Tibial nerve (tissue), 4 donors: ENCODE measurements at places on chromosomes 5 and 9. TPM values are rescaled to one million over a fixed set of nuclear protein-coding genes. Genes with fewer than 3 reads are reported as not detected.

DNA sequence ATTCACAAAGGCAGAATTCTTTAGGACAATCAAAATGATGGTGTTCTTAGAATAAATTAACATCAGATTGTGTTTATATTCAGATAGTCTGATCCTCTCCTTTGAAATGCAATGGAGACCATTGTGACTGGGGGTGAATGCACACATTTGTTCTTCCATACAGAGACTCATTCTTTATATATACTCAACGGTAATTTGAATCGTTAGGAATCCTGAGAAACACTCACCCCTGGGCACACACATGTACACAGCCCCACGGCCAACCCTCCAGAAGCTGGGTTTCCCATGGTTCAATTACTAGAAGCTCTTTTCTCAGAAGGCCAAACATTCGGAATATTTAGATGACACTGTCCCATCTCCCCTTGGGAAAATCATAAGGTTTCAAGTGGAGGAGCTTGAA is 57.5 kb upstream of the EPB41L4B start:
- DNase-seq: no peak

DNA sequence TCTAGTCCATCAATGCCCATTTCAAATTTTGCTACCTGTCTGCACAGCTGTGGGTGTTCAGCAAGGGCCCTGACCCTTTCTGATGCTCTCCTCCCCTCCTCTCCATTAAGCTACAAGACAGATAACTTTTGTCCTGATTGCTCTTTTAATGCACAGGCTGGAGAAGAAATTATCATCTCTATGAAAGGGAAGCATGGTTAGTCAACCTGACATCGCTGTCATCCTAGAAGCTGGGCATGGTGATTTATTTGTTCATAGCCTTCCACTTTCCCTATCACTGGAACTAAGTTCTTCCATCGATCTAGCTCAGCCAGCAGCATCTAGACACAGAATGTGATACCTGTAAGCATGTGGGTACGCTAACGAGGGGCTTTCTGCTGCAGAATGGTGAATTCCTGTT is 50.1 kb downstream of the SLIT3 start:
- no peak for DNase-seq

DNA sequence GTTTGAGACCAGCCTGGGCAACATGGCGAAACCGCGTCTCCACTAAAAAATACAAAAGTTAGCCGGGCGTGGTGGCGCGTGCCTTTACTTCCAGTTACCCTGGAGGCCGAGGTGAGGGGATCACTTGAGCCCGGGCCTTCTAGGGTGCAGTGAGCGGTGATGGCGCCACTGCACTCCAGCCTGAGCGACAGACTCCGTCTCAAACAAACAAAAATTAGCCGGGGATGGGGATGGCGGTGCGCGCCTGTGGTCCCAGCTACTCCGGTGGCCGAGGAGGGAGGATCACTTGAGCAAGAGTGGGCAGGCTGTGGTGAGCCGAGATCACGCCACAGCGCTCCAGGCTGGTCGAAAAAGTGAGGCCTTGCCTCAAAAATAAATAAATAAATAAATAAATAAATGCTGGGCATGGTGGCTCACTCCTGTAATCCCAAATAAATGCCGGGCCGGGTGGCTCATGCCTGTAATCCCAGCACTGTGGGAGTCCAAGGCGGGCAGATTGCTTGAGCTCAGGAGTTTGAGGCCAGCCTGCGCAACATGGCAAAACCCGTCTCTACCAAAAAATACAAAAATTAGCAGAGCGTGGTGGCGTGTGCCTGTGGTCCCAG is 16.0 kb upstream of the NSD1 start:
- DNase-seq: no peak

Gene SPINK6
- not detected for total RNA-seq

DNA sequence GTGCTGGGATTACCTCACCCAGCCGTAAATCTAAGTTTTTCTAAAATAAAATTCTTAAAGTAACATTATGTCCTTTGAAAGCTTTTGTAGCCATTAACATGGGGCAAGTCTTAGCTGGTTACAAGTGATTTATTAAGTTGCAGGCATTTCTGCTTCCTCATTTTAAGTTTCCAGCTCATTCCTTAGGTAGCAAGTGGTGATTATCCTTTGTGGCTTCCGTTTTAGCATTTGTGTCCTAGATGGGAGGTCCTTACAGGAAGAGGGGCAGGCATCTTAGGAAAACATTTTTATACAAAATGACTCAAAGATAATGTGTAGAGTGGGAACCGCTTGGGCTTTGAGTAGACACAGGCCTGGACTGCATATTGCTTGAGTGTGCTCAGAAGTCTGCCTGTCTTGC is 35.0 kb upstream of the ROPN1L start:
- no peak for DNase-seq

DNA sequence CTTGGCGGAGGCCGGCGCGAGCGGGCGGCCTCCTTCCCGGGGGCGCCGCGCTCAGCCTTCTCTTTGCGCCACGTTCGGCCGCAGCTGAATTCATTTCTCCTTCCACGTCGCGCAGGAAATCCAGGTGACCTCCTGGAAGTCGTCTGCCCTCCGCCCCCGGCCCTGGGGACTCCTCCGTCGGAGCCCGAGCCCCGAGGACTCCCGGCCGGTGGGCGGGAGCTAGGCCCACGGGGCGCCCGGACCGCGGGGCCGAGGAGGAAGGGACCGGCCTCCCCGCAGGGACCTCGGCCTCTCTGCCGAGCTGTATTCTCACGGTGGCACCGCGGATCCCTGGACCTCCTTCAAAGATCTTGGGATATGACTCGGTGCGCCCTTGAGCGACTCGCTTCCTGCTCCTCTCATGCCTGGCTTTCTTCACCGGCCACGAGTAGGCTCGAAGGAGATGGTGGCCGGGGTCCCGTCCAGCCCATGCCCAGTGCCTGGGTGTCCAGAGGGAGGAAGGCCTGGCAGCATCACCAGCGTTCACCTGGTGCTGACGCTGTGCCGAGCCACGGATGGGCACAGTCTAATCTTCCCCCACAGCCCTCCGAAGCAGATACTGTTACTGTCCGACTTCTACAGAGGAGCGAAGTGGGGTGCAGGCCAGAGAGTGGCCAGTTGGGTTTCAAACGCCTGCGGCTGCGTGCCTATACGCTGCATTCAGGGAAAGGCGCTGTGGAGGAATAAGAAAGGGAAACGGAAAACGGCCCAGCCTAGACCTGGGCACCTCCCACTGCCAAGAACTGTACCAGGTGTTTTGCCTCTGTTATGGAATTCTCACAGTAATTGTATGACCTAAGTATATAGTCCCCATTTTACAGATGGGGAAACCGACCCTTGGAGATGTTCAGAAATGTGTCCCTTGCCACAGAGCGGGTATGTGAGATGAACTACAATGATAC is 47.3 kb downstream of the PAX5 start:
- no peak for DNase-seq

Gene HMMR
- 0.66 TPM for total RNA-seq

Gene PCDHA3
- total RNA-seq: 0.84 TPM

Gene FAM219A
- total RNA-seq: 15.6 TPM

Gene ATOSB
- total RNA-seq: 15.5 TPM

- no peak for DNase-seq
These were observed 102.5 kb upstream of the GABRP start for GRCh38 chr5:170681013-170681433.

GRCh38 chr5:157860898-157861890 is 2.2 kb upstream of the CLINT1 start:
- no peak for DNase-seq

- DNase-seq: no peak
These were observed 52.8 kb upstream of the SLC44A1 start for GRCh38 chr9:105191508-105192121.

DNA sequence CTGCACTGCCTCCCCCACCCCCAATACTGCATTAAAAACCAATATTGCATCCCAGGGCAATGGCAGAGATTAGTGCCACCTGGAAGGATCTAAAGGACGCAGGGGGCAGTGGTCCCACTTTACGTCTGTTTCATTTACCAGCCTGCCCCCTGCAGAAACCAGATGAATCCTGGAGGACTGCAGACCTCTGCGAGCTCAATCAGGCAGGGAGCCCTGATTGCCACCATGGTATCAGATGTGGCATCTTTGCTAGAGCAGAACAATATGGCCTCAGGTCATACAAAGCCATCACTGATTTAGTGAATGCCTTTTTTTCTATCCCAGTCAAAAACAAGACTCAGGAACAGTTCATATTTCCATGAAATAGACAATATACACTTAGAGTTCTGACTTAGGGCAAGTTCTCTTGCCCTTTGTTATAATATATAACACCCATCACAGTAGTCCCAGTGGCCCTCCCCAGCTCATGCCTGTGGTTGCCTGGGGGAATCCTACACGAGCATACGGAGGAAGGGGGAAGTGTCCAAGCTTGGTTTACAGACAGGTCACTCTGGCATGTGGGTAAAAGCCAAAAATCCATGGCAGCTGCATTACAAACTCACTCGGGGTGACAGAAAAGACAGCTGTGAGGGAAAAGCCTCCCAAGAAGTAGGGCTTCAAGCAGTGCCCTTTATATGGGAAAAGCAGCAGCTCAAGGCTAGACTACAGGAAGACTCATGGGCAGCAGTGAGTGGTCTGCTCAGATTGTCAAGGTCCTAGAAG is 85.1 kb downstream of the MED27 start:
- no peak for DNase-seq

- no peak for DNase-seq
These were observed 89.0 kb upstream of the NR4A3 start for GRCh38 chr9:99732715-99733114.

Gene THG1L
- 10.5 TPM for total RNA-seq

- DNase-seq: no peak
These were observed 10.4 kb upstream of the GLIPR2 start for GRCh38 chr9:36126016-36126730.

Gene GGTA1
- total RNA-seq: 11.6 TPM

DNA sequence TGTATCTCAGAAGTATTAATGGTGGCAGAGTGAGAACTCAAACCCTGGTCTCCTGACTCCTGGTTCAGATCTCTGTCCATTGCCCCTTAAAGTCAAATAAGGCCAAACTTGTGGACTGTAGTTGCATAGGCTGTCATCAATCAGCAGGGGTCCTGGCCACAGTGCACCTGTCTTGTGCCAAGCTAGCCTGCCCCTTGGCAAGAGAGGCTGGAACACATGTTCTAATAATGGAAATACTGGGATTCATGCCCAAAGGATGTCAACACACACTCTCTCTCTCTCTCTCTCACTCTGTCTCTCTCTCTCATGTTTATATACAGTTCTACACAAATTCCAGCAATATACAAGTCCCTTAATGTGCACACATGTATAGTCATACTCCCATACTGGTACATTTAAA is 44.3 kb downstream of the GLRA1 start:
- no peak for DNase-seq

GRCh38 chr5:53453898-53454718 is 26.3 kb upstream of the FST start:
- DNase-seq: no peak

DNA sequence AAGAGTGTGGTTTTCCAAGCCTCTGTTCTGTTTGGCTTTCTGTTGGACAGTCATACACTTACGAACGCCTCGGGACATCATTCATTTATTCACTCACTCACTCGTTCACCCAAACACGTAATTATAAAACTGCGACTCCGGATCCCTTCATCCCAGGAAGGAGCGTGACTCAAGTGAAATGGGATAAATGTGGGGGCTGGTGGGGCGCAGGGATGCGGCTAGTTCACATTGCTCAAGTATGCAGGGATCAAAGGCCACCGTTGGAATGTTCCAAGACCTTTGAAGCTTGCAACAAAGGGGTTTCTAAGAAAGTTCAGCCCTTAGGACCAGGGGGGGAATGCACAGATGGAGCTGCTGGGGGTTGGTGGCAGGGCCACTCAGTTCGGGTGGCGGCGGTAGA is 64.2 kb downstream of the CFAP77 start:
- DNase-seq: no peak

DNA sequence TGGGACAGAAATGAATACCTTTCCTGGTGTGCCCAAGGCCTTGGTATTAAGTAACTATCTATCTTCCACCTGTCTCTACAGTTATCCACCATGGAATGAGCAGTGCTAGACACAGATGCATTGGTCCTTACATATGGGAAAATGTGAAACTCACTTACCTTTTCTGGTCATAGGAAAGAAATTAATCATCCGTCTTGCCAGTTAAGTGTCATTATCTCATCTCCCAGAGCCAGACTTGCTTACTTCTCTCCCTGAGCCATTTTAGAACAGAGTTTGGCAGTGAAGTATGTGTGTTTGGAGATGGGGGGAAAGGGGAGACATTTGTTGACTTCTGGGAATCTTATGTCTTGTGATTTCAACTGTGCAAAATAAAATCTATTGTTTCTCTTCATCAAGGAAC is 1211.0 kb upstream of the CDH6 start:
- DNase-seq: no peak

- no peak for DNase-seq
These were observed 988.3 kb downstream of the DTWD2 start for GRCh38 chr5:117999939-118000549.

GRCh38 chr9:124355039-124355940 is 60.0 kb downstream of the PSMB7 start:
- no peak for DNase-seq

Gene PTCH1
- total RNA-seq: 39.0 TPM

DNA sequence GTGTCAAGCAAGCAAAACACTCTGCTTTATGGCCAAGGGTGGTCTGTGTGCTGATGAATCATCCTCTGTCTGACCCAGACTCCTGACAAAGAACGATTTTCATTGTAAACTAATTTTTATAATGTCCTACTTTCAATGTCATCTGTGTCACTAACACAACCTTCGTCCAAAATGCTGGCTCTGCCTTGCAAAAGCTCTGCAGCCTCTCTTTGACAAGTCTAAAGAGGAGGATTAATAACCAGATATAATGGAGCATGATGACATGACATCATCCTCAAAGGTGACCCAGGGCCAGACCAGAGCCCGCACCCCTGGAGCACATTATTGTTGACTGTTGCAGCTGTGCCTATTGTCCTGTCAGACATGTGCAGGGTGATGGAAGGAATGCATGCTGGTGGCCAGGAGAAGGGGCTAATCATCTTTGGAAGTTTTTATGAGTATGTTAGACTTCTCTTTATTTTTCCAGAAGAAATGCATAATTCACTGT is 589.4 kb downstream of the NR2F1-AS1 start:
- DNase-seq: no peak

DNA sequence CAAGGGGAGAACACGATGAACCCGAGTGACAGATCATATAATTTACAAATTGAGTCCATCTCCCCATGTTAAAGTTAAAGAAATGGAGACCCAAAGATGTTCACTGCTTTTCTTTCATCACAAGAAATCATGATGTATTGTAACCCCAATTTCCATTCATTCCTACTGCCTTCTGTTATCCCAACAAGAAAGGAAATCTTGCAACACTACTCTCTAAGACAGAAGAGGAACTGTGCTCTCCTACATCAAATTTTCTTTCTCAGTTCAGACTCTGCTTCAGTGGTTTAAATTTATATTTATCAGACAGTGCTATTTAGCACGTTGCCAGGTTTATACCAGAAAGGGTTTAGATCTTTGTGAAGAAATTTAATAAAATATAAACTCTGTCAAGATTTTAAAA is 83.8 kb upstream of the RASA1 start:
- no peak for DNase-seq

Gene PCDHGC3
- total RNA-seq: 77.7 TPM
